ENCODE measurements at places on chromosomes 6 and 20. TPM values are rescaled to one million over a fixed set of nuclear protein-coding genes. Genes with fewer than 3 reads are reported as not detected.

Gene MATN4
- 0.33 TPM for total RNA-seq

DNA sequence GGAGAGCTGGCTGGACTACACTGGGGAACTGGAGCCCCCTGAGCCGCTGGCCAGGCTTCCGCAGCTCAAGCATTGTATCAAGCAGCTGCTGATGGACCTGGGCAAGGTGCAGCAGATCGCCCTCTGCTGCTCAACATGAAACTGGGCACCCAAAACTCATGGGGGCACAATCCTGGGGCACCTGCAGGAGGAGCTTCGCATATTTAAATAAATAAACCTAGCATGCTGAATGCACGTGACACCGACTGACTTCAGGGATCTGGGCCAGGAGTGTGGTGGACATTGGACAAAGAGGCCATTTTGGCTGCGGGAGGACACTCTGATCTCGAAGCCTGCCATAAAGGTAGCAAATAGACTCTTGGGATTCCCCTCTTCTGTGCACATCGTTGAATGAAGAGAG lies 6.8 kb downstream of the SCAND1 start:
- peak; percentile 27 for DNase-seq

Gene HM13
- total RNA-seq, result 272 TPM

Gene SSTR4
- not detected for total RNA-seq

Gene C6orf47
- 17.8 TPM for total RNA-seq

- peak; percentile 25 for DNase-seq
Observed at GRCh38 chr6:81451787-81452186, 300.7 kb downstream of the TENT5A start.

GRCh38 chr6:33384581-33385020 lies 7.0 kb upstream of the KIFC1 start:
- DNase-seq, result no peak

- DNase-seq, result no peak
Observed at GRCh38 chr20:18705490-18705889, 108.1 kb upstream of the SCP2D1 start.

DNA sequence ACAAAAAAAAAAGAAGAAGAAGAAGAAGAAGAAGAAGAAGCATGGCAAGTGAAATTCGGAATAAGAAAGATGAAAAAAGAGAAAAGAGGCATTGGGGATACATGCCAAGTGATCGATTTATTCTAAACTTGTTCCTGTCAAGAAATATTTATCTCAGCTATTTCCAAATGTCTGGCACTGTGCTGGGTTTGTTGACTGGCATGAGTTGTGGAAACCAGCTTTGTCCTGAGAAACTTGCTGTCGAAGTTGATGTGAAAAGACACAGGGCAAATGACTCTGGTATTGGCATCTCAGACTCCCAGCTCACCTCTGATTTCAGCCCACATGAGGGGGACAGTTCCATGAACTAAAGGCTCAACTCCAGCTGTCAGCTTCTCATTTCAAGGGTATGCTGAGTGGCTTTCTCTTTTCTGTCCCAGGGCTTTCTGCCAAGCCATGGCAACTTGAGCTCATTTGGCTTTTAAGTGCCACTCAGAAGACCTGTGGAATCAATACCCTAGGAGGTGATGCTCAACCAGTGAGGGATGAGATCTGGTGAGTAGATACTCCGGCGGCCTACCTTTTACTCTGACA lies 253.3 kb upstream of the JAG1 start:
- DNase-seq, result no peak

DNA sequence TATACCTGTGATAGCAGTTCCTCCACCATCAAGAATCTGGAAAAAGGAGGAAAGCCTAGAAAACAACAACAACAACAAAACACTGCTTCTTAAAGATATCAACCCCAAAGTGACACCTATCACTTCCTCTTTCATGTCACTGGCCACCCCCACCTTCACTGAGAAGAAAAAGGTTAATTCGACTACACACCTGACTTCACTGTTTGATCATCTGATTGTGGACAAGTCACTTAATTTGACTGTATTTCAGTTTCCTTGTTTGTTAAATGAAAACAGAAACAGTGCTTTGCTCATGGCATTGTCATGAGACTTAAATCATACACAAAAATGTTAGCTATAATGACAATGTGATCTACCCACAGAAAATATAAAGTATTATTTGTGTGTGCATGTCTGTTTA lies 280.6 kb upstream of the SULF2 start:
- DNase-seq, result no peak

DNA sequence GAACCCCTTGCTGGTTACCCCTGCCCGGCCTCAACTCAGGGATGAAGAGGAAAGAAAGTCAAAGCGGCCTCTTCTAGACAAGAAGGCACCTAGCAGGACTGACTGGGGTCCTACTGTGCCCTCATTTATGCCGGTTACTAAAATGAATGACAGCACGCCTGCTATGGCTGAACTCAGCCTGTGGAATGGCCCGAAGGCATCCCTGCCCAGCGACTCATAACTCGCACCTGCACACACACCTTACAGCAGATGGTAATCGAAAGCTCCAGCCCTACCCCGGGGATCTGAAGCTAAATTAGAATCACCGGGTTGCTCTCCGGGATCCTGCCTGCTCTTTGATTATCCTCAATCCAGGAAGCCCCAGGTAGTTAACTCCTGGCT lies 747 bp upstream of the TXNDC5 start:
- DNase-seq, result peak; percentile 18

DNA sequence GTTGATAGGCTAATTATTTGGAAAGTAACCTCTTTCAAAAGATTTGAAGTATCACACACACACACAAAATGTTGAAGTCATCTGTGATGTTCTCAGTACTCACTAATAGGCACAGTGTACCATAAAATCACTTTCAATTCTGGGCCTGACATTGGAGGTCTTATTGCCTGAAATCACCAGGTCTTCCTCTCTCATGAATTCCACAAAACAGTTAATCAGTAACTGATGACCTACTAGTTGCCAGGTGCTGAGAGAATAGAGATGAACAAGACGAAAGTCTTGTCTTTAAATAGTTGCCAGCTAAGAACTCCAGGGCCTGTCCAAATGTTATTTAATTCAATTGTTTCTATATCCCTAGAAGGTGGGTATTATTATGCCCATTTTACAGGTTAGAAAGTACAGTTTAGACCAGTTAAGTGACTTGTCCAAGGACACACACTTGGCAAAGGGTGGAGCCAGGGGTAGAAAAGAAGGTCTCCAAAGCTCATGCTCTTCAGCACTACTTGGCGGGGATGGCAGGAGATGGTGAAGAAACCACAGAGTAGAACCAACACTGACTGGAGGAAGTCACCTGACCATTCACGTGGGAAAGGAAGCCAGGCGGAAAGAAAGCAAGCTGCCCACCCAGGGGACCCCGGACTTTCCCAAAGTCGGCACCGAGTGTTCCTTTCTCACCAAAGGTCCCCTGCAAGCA lies 116.4 kb downstream of the KIF6 start:
- no peak for DNase-seq

DNA sequence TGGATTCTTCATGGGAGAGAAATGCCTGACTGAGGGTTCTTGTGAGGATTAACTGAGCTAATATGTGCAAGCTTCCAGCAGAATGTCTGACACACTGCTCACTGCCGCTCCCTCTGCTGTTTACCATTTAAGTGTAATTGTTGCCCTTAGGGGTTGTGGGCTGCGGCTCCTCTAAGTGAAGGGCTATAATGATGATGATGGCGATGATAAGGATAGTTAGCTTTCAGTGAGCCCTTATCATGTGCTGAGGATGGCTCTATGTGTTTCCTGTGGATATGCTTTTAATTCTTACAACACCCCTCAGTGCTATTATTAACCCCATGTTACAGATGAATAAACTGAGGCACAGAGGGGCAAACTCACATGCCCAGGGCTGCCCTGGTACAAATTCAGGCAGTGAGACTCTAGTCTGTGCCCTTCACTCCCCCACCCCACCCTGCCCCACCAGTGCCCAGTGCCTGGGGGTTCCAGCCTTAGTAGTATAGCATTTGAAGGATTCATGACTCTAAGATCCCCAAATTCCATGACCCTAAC lies 33.4 kb downstream of the TGM2 start:
- no peak for DNase-seq

DNA sequence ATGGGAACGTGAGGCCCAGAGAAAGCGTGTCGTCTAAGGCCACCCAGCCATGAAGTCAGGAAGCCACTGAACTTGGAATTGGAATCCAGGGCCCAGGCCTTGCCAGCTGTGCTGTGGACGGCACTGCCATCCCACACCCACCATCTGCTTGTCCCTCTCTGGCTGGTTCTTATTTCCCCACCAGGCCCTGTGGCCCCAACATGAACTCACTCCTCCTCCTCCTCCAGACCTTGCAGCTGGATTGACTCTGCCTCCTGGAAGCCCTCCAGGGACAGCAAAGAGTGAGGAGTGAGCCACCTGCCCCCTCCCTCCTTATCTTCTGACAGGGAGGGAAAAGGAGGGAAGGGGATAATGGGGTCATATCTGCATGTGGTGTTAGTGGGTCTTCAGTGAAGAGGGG lies 16.0 kb upstream of the IP6K3 start:
- no peak for DNase-seq

Gene SGK1
- total RNA-seq, result 13.5 TPM

DNA sequence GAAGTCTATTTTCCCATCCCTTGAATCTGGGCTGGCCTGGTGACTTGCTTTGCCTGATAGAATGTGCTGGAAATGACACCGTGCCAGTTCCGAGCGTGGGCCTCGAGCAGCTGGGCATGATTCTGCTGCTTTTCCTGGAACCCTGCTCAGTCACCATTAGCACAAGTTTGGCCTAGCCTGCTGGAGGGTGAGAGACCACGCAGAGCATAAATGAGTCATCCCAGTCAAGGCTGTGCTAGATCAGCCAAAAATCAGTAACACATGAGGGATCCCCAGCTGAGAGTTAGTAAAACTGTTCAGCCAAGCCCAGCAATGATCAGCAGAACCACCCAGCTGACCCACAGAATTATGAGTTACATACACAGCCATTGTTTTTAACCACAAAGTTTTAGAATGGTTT lies 74.8 kb upstream of the TOP1 start:
- DNase-seq, result no peak

Gene CCND3
- 70.5 TPM for total RNA-seq

- DNase-seq, result peak; percentile 39
Observed at GRCh38 chr6:27290065-27290849, 21.8 kb downstream of the POM121L2 start.

- no peak for DNase-seq
Observed at GRCh38 chr6:40891686-40892085, 147.3 kb downstream of the UNC5CL start.

- DNase-seq, result no peak
Observed at GRCh38 chr6:160992061-160992979, 751 bp downstream of the MAP3K4 start.

DNA sequence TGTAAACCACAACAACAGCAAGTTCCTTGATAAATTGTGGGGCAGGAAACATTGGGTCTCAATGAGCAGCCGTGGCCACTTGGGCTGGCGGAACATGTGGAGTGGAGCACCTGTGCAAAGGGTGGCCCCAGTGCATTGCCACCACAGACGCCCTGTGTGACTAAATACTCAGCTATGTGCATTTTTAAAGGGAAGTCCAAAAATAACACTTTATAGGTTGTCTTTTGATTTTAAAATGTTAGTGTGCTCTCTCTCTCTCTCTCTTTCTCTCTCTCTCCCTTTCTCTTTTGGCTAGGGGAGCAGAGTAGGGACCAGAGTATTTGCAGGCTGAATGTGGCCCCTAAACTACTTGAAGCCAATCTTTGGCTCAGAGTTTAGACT lies 236.3 kb downstream of the BCAS1 start:
- DNase-seq, result no peak

- DNase-seq, result no peak
Observed at GRCh38 chr6:3252861-3253596, 5.7 kb upstream of the PSMG4 start.

GRCh38 chr6:85403331-85404015 lies 46.4 kb upstream of the NT5E start:
- no peak for DNase-seq

- DNase-seq, result no peak
Observed at GRCh38 chr6:2743280-2744208, 7.2 kb downstream of the MYLK4 start.

GRCh38 chr6:110158479-110158878 lies 21.0 kb downstream of the WASF1 start:
- no peak for DNase-seq

- peak; percentile 79 for DNase-seq
Observed at GRCh38 chr20:57071283-57071731, 195.1 kb downstream of the BMP7 start.

- DNase-seq, result peak; percentile 55
Observed at GRCh38 chr6:147142684-147143245, 61.5 kb upstream of the STXBP5 start.

DNA sequence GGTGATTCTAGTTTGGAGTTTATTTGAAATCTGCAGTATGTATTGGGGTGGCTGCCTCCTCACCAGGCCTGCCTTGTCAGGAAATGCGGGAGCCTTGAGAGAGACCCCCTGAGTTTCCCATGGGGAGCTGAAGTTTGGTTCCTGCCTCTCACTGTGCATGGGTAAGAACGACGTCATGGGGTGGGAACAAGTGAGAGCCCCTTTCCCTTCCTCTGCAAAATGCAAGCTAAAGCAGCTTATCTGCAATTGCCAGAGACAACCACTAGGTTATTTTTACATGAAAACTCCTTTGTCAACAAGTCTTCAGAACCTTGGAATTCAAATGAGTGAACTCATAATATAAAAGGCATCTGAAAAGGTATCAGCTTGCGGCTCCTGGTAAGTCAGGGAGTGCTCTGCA lies 58.4 kb downstream of the TMEM170B start:
- DNase-seq, result no peak

Gene MUCL3
- total RNA-seq, result not detected

Gene DNAH8
- total RNA-seq, result not detected

GRCh38 chr20:10786678-10787077 lies 112.9 kb upstream of the JAG1 start:
- no peak for DNase-seq

GRCh38 chr20:16392346-16392745 lies 180.9 kb downstream of the KIF16B start:
- no peak for DNase-seq

Gene LRRC1
- 23.0 TPM for total RNA-seq

Gene KCNB1
- not detected for total RNA-seq

- DNase-seq, result no peak
Observed at GRCh38 chr6:46324706-46325105, 153.9 kb upstream of the ENPP5 start.

DNA sequence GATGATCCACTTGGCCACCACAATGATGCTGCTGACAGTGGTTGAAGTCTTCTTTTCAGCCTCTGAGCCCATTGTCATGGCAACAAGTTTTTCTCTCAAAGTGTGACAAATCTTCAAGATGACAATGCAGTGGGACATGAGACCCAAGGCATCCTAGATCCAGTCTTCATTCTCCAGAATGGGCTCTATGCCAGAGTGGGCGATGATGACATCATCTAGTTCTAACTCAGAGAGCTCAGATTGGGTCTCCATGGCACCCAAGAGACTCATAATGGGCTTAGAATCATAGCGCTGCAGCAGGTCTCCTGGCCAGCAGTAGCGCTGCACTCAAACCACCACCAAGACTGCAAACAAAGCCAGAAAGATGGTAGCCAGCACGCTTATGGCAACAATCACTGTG lies 973.6 kb downstream of the EYS start:
- no peak for DNase-seq

Measured in PC-9 (cell line).